ENCODE measurements at places on chromosomes 1 and 21.

DNA sequence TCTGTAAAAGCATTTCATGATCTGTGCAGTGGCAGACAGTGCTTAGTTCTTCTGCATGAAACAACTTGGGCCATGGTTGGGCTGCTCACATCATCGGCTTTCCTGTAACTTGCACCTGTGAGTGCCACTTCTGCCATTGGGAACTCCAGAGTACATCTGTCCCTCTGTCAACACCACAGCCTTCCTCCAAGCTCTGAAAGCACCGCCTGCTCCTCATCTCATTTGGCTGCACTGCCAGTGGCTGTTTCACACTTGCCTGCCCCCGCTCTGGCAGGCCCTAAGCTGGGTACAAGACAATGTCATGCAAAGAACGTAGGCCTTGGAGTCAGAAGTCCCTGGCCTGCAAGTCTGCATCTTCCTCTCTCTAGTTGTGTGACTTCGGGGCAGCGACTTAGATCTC lies 46.4 kb downstream of the DDX20 start:
- no peak for DNase-seq

DNA sequence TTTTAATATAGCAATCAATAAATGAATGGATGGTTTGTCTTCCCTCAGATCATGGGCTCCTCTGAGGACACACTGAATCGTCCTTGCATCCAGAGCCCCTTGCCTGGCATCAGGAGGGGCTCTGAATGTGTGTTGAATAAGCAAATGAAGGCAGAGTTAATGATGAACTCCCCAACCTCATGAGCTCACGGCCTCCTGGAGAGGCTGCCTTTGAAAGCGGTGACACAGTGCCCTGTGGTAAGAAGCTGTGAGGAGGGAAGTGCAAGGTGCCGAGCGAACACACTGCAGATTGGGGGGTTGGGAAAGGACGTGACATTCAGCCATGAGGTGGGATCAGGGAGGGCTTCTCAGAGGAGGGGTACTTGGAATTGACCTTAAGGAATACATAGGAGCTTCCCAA lies 3.2 kb upstream of the PARS2 start:
- DNase-seq: no peak

- no peak for DNase-seq
Measured at GRCh38 chr1:47618222-47618720, 180.4 kb downstream of the FOXD2 start.

GRCh38 chr1:118099686-118100085 lies 85.3 kb downstream of the SPAG17 start:
- DNase-seq: no peak

DNA sequence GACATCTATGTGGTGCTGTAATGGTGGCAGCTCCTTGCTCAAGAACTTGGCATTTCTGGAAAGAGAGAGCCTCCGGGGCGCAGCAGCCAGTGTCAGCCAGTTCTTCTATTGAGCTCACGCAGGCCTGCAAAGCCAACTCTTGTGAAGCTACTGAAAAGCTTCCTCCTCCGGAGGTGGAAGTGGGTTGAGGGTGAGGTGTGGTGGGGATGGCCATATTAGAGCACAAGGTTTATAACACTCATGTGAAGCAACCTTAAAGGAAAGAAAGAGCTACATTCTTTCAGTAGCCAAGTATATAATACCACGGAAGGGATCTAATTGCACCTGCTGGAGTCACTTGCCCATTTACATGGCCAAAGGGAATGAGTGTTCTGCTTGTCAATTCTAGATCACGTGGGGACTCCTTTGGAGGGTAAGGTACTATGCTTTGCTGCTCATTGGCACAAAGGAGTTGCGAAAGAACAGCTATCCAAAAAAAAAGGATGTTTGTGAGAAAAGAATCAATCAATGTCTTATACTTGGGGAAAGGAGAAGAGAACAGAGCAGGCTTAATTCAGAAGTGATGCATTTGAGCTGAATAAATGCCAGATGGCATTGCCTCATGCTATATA lies 18.3 kb upstream of the MAP10 start:
- no peak for DNase-seq

DNA sequence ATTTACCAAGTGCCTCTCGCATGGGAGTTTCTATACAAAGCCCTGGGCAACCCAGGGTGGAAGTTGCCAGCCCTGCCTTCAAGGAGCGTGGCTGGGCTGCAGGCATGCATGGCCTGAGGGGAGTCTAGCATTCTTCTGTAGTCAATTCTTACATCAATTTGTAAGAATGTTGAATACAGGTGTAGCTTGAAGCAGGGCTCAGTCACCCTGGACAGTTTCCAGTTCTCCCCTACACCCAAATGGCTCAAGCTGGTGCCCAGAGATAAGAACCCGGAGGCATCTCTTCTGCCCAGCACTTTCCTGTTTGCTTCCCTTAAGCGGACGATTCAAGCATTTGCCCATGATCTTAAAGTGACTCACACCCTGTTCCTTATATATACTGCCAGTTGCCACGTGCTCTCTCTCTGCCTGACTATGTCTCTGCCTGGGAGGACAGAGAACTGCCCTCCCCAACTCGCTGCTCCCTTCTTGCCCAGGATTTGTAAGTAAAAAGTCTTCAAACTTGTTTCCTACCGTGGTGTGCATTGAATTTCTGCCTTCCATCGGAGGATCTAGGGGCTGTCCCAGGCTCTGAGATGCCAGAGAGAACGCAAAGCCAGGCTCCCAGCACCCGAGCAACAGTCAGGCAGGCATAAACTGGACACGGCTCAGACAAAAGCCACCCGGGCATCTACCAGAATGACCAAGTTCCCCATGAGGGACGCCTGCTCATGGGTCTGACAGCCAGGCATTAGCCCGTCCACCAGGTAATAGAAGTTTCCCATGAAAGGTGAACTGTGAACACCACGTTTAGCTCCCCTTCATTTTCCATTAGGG lies 50.9 kb upstream of the AJAP1 start:
- DNase-seq: no peak

- no peak for DNase-seq
Measured at GRCh38 chr21:37503848-37504467, 137.4 kb downstream of the DYRK1A start.

GRCh38 chr1:168470901-168471431 lies 72.8 kb downstream of the XCL2 start:
- no peak for DNase-seq

- no peak for DNase-seq
Measured at GRCh38 chr1:213828867-213829266, 158.9 kb upstream of the PROX1 start.

GRCh38 chr21:41520560-41521442 lies 12.8 kb upstream of the TMPRSS2 start:
- DNase-seq: no peak

DNA sequence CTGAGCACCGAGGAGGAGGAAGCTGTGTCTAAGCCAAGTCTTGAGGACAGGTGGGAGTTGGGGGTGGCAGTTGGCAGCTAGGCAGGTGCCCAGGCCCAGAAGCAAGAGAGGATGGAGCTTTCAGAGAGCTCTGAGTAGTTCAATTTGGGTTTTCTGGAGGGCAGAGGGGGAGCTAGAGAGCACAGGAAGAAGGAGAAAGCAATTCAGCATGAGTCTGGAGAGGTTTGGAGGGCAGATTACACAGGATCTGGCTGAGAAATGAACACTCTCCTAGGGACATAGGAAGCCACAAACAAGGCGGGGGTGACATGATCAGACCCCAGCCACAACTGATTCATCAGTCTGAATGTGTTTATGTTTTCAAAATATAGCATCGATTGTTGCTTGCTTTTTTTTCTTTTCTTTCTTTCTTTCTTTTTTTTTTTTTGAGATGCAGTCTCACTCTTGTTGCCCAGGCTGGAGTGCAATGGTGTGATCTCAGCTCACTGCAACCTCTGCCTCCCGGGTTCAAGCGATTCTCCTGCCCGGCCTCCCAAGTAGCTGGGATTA lies 23.8 kb downstream of the PTPRF start:
- no peak for DNase-seq

DNA sequence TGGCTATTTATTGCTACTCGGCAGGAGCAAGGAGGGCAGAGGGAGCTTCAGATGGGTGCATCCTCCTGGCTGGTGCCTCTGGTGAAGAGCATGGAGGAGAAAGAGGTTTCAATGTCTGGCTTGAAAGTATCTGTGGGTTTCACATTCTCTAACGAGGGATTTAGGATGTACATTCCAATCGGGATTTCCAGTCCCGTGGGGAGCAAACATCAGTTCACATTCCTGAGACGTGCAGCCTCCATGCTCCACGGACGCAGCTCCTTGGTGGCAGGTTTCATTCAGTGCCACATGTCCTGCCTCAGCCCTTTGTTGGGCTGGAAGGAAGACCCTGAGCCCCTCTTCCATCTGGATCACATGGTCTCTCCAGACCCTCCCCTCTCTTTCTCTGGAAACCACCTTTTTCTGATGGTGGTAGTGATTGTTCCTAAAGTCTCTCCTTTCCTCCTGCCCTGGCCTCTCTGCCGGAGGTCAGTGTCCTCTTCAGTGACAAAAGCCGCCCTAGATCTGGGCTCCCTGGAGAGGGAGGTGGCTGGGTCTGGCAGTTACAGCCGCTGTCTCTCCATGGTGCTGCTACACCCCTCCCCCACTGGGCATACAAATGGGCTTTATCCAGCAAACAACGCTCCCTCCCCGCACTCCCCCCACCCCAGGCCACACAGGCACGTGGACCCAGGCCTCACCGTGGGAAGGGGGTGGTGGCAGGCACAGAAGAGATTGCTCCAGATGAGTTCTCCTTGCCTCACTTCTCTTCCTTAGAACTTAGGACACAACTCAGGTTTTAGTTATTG lies 826 bp upstream of the CA14 start:
- DNase-seq: no peak

DNA sequence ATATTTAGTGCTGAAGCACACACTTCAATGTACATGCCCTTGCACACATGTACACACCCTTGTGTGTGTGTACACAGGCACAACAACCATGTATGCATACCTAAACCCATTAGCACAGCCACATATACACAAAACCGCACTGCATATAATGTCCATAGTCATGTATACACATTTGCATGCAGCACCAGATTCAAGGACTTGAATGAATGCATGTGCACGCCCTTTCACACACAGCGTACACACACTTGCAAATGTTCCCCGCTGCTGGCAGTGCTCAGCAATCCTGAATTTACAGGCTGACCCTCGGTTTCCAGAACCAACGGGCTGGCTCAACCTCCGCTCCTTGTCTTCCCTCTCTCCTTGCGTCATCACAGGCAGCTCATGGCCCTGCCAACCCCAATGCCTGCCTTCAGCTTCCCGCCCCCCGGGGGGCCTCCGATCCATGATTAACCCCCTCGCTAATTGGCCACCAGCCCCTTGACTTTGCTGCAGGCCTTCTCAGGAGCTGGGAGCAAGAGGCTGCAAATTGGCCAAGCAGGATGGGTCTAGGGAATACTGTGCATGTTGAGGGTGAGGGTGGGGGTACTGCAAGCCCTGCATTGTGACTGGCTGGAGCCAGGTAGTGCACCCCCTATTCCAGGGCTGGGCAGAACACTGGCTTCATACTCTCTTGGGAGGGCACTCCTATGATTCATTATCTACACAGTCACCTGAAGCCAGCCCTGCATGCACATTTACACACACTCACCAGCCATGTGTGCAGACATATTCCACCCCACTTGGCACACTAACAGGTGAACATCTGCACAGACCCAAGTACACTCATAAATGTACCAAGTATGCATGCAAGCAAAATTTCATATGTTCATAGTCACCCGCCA lies 7.9 kb downstream of the GPR3 start:
- no peak for DNase-seq

GRCh38 chr1:27257155-27257554 lies 22.7 kb downstream of the WDTC1 start:
- DNase-seq: no peak

GRCh38 chr1:110338309-110338885 lies 780 bp upstream of the RBM15 start:
- DNase-seq: peak; percentile 95

DNA sequence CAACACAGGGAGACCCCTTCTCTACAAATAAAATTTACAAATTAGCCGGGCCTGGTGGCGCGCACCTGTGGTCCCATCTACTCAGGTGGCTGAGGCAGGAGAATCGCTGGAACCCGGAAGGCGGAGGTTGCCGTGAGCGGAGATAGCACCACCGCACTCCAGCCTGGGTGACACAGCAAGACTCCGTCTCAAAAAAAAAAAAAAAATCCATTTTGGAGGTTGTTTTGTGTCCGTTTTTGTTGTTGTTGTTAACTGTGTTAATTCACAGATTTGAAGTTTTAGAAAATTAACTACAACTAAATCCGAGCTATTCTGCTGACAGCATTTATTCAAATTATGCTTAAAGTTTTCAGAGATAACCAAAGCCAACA lies 618 bp downstream of the CLCC1 start:
- DNase-seq: no peak

DNA sequence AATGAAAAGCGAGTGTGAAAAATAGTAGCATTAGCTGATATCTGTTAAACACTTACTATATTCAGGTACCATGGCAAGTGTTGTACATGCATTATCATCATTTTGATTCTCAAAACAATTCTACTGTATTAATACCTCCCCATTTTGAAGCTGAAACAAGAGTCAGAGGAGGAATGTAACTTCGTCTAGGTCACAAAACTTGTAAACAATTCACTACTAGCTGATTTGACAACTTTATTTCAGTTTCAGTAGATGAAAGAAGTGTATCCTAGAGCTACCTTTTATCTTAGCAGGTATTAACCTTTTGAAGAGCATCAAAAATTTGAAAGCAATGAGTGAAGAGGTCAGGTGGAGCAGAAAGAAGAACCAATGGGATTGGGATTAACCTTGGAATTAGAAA lies 1.6 kb downstream of the CD84 start:
- DNase-seq: no peak

- DNase-seq: no peak
Measured at GRCh38 chr1:22387919-22388580, 63.6 kb upstream of the ZBTB40 start.

DNA sequence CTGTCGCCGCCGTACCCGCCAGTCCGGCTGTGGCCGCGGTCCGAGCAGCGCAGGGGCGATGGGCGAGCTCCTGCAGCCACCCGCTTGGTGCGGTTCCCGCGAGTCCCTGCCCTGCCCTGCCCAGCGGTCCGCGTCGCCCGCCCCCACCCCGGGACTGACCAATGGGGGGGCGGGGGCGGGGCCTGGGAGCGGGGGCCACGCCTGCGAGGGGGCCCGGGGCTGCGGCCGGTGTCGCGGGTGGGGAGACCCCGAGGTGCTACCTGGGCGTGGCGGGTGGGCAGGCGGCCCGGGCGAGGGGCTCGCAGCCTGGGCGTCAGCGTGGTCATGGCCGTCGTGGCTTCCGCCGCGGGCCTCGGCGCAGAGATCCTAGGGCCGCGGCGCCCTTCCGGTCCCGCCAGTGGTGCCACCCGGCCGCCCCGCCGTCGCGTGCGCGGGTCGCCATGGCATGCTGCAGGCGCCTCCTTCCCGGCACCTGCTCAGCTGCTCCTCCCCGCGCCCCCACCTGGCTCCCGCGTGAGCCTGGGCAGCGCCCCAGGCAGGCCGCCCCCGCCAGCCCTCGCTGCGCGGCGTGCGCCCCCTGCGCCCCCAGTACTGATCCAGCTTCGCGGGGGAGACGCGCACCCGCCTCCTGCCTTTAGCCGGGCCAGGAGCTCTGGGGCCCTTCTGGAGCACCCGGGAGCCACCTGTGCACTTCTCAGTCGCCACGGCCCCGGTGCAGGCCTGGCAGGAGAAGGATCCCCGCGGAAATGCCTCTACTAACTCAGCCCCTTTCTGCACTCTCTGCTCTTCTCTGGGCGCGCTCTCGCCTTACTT lies at the start of gene BMP8B:
BMP8B (minus strand) TSS at position 108 of the 813 bp plus-strand sequence. CDS start 380 bp downstream, outside the sequence.
- DNase-seq: peak; percentile 28

GRCh38 chr1:161505686-161506085 lies 429 bp downstream of the FCGR2A start:
- DNase-seq: no peak
